Left lung (tissue), 14 donors: ENCODE measurements at places on chromosomes 3 and 15. TPM values are rescaled to one million over a fixed set of nuclear protein-coding genes. Genes with fewer than 3 reads are reported as not detected.

The PIGZ gene
- 2.9 TPM for total RNA-seq

The WDR93 gene
- total RNA-seq = 0.20 TPM

The GOLGA6D gene
- not detected for total RNA-seq

- H3K4me3 ChIP-seq = peak overlapping the region; percentile 69
- DNase-seq = no peak
- peak overlapping the region; percentile 80 for H3K27ac ChIP-seq
- H3K36me3 ChIP-seq = no peaks in the 10 kb centered on the region
- H3K4me1 ChIP-seq = peaks cover 39% of the 10 kb centered on the region
These were observed 375 bp downstream of the HEG1 start for GRCh38 chr3:125055331-125055912.

DNA sequence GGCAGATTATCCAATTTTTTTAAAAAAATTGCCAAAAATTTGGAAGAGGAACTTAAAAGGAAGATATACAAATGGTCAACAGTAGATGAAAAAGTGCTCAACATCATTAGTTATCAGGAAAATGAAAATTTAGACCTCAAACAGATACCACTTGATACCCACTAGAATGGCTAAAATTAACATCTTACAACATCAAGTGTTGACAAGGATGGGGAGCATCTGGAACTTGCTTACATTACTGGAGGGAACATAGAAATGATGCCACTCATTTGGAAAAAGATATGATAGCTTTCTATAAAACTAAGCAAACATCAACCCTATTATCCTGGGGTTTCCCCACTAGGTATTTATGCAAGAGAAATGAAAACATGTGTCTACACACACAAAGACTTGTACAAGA is 284.5 kb upstream of the CHRNA7 start:
- H3K27ac ChIP-seq = no peak overlapping the region
- H3K4me3 ChIP-seq = no peak overlapping the region
- H3K27me3 ChIP-seq = no peaks in the 10 kb centered on the region

The EPB42 gene
- not detected for total RNA-seq

DNA sequence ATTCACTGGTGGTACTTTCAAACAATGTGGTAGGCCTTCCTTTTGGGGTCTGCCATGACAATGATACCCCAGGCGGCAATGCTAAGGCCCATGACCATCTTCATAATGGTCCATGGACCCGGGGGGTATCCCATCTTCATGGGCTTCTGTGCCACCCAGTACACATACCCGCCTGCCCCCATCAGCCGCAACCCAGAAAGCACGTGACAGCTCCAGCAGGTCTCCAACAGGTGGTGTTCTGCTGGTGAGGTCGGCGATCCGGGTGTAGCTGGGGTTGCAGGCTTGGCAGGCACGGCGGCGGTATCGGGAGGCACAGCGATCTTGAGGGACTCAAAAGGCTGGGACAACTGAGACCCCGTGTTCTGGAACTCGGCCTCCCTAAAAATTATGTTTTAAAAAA is 214.5 kb downstream of the SNRPN start:
- H3K4me3 ChIP-seq = no peak overlapping the region
- no peaks in the 10 kb centered on the region for H3K27me3 ChIP-seq
- no peaks in the 10 kb centered on the region for H3K36me3 ChIP-seq
- H3K4me1 ChIP-seq = no peaks in the 10 kb centered on the region

DNA sequence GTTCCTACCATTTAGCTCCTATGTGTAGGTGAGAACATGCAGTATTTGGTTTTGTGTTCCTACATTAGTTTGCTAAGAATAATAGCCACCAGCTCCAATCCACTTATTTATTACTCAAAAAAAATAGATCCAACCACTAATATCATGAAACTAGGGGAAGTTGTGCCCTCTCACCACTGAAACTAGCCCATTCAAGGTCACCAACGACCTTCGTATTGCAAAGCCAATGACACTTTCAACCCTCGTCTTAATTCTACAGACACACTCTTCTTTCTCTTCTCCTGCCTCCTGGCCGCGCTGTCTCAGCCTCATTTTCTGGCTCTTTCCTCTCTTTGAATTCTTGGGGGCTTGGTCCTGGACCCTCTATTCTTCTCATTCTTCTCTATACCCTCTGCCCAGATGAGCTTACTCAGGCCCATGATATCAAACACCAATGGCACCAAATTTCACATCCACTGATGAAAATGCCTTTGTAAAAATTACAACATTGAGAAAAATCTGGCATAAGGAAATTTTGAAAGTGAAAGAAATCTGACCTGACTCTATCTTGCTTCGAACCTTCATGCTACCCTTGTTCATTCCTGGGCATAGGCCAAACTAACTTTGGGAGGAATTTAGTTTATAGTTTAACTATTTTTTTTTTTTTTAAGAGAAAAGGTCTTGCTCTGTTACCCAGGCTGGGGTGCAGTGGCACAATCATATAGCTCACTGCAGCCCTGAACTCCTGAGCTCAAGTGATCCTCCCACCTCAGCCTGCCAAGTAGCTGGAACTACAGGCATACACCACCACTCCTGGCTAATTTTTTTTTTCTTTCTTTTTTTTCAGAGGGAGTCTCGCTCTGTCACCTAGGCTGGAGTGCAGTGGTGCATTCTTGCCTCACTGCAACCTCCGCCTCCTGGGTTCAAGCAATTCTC is 25.4 kb upstream of the LIMD1 start:
- DNase-seq = no peak
- no peak overlapping the region for H3K27ac ChIP-seq
- peaks cover 49% of the 10 kb centered on the region for H3K4me1 ChIP-seq
- no peaks in the 10 kb centered on the region for H3K36me3 ChIP-seq
- H3K27me3 ChIP-seq = no peaks in the 10 kb centered on the region
- no peak overlapping the region for H3K4me3 ChIP-seq

The KIF15 gene
- total RNA-seq = 3.9 TPM

GRCh38 chr3:160796089-160796812 is 40.2 kb downstream of the PPM1L start:
- DNase-seq = no peak
- no peak overlapping the region for H3K4me3 ChIP-seq
- H3K36me3 ChIP-seq = no peaks in the 10 kb centered on the region
- H3K27ac ChIP-seq = no peak overlapping the region
- peaks cover 9% of the 10 kb centered on the region for H3K4me1 ChIP-seq
- H3K27me3 ChIP-seq = no peaks in the 10 kb centered on the region

GRCh38 chr3:179880868-179881267 is 155.9 kb downstream of the PEX5L start:
- no peak for DNase-seq
- H3K27ac ChIP-seq = no peak overlapping the region
- no peak overlapping the region for H3K4me3 ChIP-seq
- H3K4me1 ChIP-seq = no peaks in the 10 kb centered on the region
- no peaks in the 10 kb centered on the region for H3K36me3 ChIP-seq
- H3K27me3 ChIP-seq = no peaks in the 10 kb centered on the region

The BNC1 gene
- total RNA-seq = 0.15 TPM

DNA sequence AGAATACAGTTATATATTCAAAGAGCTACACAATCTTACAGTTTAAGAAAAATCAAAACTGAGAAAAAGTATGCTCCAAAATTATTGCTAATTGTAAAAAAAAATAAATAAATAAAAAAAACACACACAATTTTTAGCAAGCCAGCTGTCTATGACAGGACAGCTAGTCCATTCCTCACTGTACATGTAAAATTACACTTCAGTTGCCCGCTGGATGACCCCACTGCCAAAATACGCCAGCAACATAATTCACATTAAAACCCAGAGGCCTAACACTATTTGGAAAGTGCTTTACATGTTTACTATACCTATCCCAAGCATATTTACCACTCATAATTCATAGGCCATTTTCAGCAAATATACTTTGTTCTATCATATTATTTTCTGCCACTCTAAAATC is 5.8 kb downstream of the MYO9A start:
- DNase-seq = no peak
- H3K4me1 ChIP-seq = peaks cover 15% of the 10 kb centered on the region
- H3K36me3 ChIP-seq = no peaks in the 10 kb centered on the region

GRCh38 chr3:144127700-144128099 is 156.1 kb downstream of the DIPK2A start:
- H3K4me1 ChIP-seq = no peaks in the 10 kb centered on the region
- no peaks in the 10 kb centered on the region for H3K27me3 ChIP-seq
- H3K4me3 ChIP-seq = no peak overlapping the region
- no peak for DNase-seq
- H3K27ac ChIP-seq = no peak overlapping the region

DNA sequence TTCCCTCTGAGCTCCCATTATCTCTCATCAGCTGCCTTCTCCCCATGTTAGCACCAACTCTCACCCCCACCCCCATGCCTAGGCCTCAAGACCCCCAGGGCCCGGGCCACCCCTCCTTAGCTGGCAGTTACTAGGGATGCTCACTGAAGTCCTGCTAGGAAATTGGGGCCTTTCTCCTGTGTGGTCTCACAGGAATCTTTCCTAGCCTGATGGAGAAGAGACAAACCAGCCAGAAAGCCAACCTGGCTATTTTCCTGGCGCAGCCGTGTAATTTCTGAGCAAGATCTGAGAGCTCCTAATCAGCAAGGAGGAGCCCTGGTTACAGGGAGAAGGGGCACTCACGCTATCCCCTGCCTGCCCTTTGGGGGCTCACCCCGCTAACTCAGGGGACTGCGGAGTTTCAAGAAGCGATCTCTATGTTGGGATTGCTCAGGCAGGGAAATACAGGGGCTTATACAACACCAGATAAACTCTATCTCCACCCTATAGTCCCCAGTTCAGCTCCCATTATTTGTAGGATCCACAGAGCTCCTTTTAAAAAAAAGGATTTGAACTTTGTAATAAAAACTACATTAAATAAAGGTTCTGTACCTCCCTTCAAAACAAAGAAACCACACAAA is 25.2 kb downstream of the NR2F2 start:
- H3K36me3 ChIP-seq = no peaks in the 10 kb centered on the region
- H3K27me3 ChIP-seq = peaks cover 98% of the 10 kb centered on the region
- DNase-seq = no peak
- peak overlapping the region; percentile 59 for H3K27ac ChIP-seq
- H3K4me3 ChIP-seq = no peak overlapping the region

The GOLGA6B gene
- not detected for total RNA-seq

The CPNE4 gene
- total RNA-seq = 1.9 TPM

DNA sequence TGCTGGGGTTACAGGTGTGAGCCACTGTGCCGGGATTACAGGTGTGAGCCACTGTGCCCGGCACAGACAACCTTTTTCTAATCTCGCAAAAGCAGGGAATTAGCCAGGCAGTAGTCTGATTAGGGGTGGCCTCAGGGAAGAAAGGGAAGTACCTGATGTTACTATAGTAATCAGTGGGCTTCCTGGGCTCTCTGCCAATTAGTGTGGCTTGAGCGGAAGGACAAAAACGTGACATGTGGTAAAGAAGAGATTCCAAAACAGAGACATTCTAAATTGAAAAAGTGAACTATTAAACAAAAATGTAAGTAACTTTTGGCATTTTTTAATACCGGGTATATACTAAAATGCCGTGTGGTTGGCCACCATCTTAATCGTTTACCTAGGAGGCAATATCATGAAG is 48.1 kb downstream of the CFAP20DC start:
- H3K4me3 ChIP-seq = no peak overlapping the region
- H3K36me3 ChIP-seq = no peaks in the 10 kb centered on the region
- H3K27ac ChIP-seq = no peak overlapping the region
- no peak for DNase-seq

- no peak for DNase-seq
- no peaks in the 10 kb centered on the region for H3K27me3 ChIP-seq
- H3K4me1 ChIP-seq = no peaks in the 10 kb centered on the region
- no peaks in the 10 kb centered on the region for H3K36me3 ChIP-seq
- no peak overlapping the region for H3K27ac ChIP-seq
- H3K4me3 ChIP-seq = no peak overlapping the region
These were observed 226.8 kb downstream of the PLCL2 start for GRCh38 chr3:17111586-17111985.

The FETUB gene
- total RNA-seq = not detected

The CPLX3 gene
- total RNA-seq = not detected

- H3K27ac ChIP-seq = no peak overlapping the region
- no peaks in the 10 kb centered on the region for H3K4me1 ChIP-seq
- no peaks in the 10 kb centered on the region for H3K36me3 ChIP-seq
- no peaks in the 10 kb centered on the region for H3K27me3 ChIP-seq
These were observed 57.3 kb upstream of the SPRED1 start for GRCh38 chr15:38195191-38195901.

- H3K27ac ChIP-seq = no peak overlapping the region
- no peaks in the 10 kb centered on the region for H3K36me3 ChIP-seq
- no peaks in the 10 kb centered on the region for H3K27me3 ChIP-seq
- no peak overlapping the region for H3K4me3 ChIP-seq
- peaks cover 35% of the 10 kb centered on the region for H3K4me1 ChIP-seq
These were observed 215.1 kb downstream of the SHQ1 start for GRCh38 chr3:72633121-72633520.

GRCh38 chr3:138712086-138712485 is 103.5 kb downstream of the FAIM start:
- no peaks in the 10 kb centered on the region for H3K4me1 ChIP-seq
- H3K4me3 ChIP-seq = no peak overlapping the region
- H3K36me3 ChIP-seq = peaks cover 50% of the 10 kb centered on the region
- no peak for DNase-seq
- no peaks in the 10 kb centered on the region for H3K27me3 ChIP-seq

The UTS2B gene
- total RNA-seq = 0.41 TPM

- no peaks in the 10 kb centered on the region for H3K27me3 ChIP-seq
- H3K36me3 ChIP-seq = no peaks in the 10 kb centered on the region
These were observed 266.5 kb upstream of the LRTM1 start for GRCh38 chr3:55194376-55194775.

The NOX5 gene
- 0.16 TPM for total RNA-seq

- H3K4me1 ChIP-seq = no peaks in the 10 kb centered on the region
- H3K36me3 ChIP-seq = no peaks in the 10 kb centered on the region
- no peaks in the 10 kb centered on the region for H3K27me3 ChIP-seq
- H3K27ac ChIP-seq = no peak overlapping the region
These were observed 390.3 kb upstream of the AGTR1 start for GRCh38 chr3:148307443-148307843.

GRCh38 chr3:191262650-191263049 is 63.6 kb downstream of the OSTN start:
- no peaks in the 10 kb centered on the region for H3K4me1 ChIP-seq
- H3K4me3 ChIP-seq = no peak overlapping the region
- H3K27me3 ChIP-seq = no peaks in the 10 kb centered on the region
- H3K36me3 ChIP-seq = no peaks in the 10 kb centered on the region
- H3K27ac ChIP-seq = no peak overlapping the region

The MORC1 gene
- not detected for total RNA-seq

The PLA2G4E gene
- total RNA-seq = 0.12 TPM

DNA sequence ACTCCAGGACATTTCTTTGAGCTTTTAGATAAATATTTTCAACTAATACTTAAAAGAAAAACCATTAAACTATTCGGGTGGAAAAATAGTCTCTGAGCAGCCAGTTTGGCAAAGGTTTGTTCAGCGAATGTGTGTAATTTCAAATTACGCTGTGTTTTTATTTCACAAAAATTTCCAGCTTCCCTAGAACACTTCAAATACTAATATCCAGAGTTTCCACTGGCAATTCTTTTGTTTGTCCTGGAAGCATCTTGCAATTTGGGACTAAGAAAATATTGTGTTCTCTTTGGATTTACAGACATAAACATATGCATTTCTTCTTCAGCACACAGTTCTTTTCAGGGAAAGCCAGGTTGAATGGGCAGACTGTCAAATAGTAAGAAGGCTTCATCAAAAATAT is 61.9 kb downstream of the MDFIC2 start:
- H3K27me3 ChIP-seq = no peaks in the 10 kb centered on the region
- no peak overlapping the region for H3K27ac ChIP-seq
- no peak overlapping the region for H3K4me3 ChIP-seq
- no peaks in the 10 kb centered on the region for H3K36me3 ChIP-seq
- H3K4me1 ChIP-seq = no peaks in the 10 kb centered on the region

The ZNF385D gene
- 3.0 TPM for total RNA-seq
